ENCODE measurements at places on chromosomes 5 and 9.

DNA sequence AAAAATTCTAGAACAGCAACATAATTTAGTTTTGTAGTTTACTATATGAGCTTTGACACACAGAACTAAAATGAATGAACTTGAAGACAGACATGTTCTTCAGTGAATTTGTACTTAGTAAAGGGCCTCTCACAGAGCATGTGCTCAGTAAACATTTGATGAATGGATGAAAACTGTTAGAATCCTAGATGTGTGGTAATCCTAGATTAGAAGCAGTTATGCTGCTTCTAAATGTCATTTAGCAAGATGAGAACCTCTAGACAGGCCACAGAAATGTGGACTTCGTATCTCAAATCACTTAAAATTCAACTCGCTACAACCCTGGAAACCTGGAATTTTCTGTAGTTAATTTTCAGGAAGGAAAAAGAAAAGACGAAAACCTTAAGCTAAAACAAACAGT lies 8.5 kb downstream of the GOLPH3 start:
- no peak for DNase-seq

DNA sequence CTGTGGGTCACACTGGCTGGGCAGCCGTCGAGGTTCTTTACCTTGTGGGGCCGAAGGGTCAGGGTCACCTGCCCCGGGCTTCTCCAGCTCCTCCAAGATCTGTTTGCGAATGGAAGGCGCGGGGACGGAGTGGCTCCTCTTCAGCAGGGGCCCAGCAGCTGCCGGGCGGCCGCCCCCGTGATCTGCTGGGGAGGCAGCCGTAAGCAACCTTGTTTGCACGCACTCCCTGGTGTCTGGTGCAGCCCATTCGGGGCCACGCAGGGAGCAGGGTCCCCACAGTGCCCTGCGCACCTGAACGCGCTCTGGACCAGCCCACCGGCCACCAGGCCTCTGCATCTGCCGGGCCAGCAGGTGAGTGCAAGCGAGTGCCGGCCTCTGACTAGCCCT lies 34.9 kb downstream of the PNPLA7 start:
- DNase-seq = no peak

DNA sequence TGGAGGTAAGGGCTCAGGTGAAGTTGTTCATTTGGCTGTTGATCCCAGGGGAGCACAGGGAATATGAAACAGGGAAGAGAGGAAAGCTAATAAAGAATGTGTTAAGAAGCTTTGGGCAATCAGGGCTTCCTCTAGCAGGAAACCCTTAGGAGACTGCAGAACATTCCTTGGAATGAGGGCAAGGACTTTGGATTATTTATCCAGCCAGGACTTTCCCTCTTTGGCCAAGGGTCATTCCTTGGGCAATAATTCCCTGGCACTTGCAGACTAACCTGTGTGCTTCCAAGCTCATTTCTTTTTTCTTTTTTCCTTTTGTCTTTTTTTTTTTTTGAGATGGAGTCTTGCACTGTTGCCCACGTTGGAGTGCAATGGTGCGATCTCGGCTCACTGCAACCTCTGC lies 209.2 kb upstream of the MAP3K1 start:
- DNase-seq = no peak

- no peak for DNase-seq
Measured at GRCh38 chr5:88756953-88757352, 126.0 kb downstream of the MEF2C start.

- no peak for DNase-seq
Measured at GRCh38 chr9:94112716-94113465, 28.6 kb downstream of the PTPDC1 start.

- DNase-seq = no peak
Measured at GRCh38 chr5:45189481-45189880, 380.7 kb downstream of the MRPS30 start.
